ENCODE measurements at places on chromosomes 6 and 20.

DNA sequence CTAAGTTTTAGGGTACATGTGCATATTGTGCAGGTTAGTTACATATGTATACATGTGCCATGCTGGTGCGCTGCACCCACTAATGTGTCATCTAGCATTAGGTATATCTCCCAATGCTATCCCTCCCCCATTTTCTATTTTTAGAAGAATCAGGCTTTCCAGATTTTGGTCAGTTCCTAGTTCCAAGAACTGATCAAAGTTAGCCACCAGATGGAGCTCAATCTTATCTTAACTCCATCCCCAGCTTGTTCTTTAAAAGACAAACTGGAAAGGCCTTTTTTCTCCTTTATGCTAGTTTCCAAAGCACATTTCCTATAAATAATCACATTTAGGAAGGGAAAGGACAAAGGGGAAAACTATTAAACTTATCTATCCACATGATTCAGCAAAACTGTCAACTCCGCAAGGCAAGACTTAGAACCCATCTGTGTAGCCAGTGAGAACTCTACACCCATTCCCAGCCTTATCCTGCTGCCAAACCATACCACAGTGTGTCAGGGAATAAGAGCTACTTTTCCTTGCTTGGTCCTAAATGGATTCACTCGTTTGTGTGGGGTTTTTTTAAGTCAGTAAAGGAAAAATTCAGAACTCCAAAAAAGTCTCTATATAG is 22.8 kb upstream of the KHDC1 start:
- no peak for DNase-seq

- DNase-seq: no peak
These were observed 97.1 kb upstream of the PRDM1 start for GRCh38 chr6:105988812-105989577.

- DNase-seq: no peak
These were observed 45.5 kb upstream of the CCR6 start for GRCh38 chr6:167077241-167077932.

- no peak for DNase-seq
These were observed 311.5 kb downstream of the LAMA2 start for GRCh38 chr6:129194306-129194941.

GRCh38 chr20:10660661-10661060 is 13.1 kb downstream of the JAG1 start:
- DNase-seq: no peak

- DNase-seq: no peak
These were observed 92.4 kb upstream of the CD83 start for GRCh38 chr6:14025160-14025559.

DNA sequence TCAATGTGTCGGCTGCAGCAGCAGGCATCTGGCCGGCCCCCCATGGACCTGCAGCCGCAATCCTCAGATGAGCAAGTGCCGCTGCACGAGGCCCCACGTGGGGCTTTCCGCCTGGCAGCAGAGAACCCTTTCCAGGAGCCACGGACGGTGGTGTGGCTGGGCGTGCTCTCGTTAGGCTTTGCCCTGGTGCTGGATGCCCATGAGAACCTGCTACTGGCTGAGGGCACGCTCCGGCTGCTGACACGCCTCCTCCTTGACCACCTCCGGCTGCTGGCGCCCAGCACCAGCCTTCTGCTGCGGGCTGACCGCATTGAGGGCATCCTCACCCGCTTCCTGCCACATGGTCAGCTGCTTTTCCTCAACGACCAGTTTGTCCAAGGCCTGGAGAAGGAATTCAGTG is 3.5 kb downstream of the AP5S1 start:
- DNase-seq: no peak

- DNase-seq: no peak
These were observed 1008.3 kb downstream of the KIF16B start for GRCh38 chr20:15564981-15565380.

GRCh38 chr20:21510414-21511384 is 3.2 kb downstream of the NKX2-2 start:
- DNase-seq: no peak

GRCh38 chr6:15969236-15969778 is 159.6 kb upstream of the MYLIP start:
- no peak for DNase-seq

DNA sequence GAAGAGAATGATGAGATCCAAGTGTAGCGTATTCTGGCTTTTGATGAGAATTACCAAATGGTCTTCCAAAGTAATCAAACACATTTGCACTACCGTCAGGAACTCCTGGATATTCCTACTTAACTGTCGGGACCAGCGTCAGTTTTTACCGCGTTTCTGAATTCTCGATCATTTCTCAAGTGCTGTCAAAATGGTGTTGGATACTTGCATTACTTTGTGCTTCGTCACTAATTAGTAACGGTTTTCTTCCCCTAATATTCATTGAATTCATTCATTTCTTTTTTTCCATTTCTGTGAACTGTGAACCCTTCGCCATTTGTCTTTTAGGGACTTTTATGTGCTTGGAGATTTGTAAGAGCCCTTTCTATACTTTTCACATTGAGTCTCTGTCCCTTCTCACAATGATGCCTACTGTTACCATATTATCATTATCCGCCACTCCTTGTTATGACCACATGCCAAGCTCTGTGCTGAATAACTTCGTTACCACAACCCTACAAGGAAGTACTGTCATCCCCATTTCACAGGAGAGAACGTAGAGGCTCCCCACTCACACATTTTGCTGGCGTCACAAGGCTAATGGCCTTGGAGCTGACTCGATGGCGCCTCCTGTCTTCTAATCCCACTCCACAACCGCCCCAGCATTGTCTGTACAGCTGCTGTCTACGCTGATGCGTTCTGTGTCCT is 74.2 kb upstream of the QKI start:
- DNase-seq: no peak

DNA sequence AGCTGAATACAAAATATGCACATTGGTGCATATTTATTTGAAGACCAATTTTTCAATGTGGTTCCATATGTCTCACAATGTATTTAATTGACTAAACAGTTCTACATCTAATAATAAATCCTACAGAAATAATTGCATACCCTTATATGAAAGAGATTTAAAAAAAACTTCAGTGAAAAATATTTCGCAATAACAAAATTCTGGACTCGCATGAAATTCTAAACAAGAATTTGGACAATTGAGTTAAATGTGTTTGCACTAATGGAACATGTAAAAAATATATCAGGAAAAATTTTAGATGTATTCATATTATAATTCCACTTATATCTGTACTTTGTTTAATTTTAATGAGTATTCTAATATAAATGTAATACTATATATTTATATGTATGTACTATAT is 1003.1 kb downstream of the EYS start:
- no peak for DNase-seq

- DNase-seq: no peak
These were observed 253.1 kb downstream of the SLC24A3 start for GRCh38 chr20:19465536-19465935.

DNA sequence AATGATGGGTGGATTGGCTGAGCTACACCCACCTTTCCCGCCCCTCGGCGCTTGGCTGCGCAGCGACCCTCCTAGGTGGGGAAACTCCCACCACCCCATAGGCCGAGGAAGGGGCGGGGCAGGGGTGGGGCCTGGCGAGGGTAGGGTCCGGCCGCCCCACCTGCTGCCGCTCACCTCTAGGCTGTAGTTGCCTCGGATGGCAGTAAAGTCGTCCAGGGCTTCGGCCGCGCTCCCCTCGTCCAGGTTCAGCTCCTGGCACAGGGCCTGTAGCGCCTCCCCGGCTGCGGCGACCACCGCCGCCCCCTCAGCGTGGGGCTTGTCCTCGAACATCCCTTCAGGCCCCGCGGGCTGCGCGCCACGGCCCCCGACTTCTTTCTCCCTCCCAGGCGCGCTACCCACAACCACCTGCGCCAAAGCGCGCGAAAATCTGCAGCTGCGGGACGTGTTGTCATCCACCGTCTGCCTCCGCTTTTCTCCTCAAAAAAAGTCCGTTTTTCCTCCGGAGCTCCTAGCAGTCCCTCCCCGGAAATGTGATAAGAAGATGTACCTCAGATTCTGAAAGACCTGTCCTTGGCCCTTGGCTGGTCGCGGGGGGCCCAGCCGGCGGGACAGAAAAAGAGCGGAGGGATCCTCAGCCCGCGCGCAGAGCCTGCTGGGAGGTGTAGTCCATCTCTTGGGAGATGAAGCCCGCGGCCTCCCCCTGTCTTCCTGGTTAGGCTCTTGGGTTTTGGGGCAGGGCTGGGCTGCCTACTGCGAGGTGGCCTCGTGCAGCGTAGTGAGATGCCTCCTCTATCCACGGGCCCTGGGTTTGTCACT is at the start of gene RBL1:
Gene RBL1, minus strand, starts transcription at position 399 of the 816 bp plus-strand sequence. Its CDS starts 69 bp downstream, at position 330.
- peak; percentile 64 for DNase-seq

- peak; percentile 18 for DNase-seq
These were observed 194.8 kb downstream of the COL9A1 start for GRCh38 chr6:70107852-70108629.

GRCh38 chr6:111032484-111033140 is 50.8 kb downstream of the RPF2 start:
- DNase-seq: no peak

DNA sequence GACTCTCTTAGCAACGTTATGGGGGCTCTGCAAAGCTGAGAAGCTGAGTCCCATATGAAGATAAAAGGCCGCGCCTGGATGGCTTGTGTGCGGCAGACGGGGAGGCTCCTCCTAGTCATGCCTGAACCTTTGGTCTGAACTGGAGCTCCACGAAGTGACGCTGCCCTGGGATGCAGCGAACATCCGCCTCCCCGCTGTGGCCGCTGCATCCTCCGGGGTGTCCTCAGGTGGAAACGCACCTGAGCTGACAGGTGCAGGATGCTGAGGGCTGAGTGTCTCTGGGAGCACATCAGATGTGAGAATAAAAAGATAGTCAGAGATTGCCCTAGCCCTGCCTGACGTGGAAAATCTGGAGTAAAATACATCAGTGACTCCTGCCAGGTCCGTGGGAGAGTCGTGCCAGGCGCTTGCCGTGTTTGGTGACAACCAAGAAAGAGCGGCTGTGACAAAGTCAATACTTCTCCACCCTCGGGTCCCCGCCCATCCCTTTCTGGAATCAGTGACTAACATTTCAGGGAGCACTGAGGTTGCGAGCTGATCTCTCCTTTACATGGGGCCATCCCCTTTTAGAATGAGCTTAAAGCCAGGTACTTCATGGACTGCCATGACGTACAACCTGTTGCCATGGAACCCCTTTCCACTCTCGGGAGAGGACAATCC is 162.8 kb upstream of the AFDN start:
- no peak for DNase-seq

- DNase-seq: no peak
These were observed 10.6 kb downstream of the TAAR1 start for GRCh38 chr6:132648356-132648755.

- DNase-seq: no peak
These were observed 2.1 kb upstream of the PPP1R18 start for GRCh38 chr6:30688569-30688968.

- DNase-seq: no peak
These were observed 114.4 kb downstream of the SOD2 start for GRCh38 chr6:159578629-159579028.

GRCh38 chr20:3371754-3372153 is 35.7 kb downstream of the DNAAF9 start:
- no peak for DNase-seq

GRCh38 chr6:13923527-13924145 is 1.1 kb upstream of the RNF182 start:
- DNase-seq: no peak

GRCh38 chr20:44549123-44549522 is 27.3 kb upstream of the SERINC3 start:
- no peak for DNase-seq

GRCh38 chr6:50889935-50890334 is 71.3 kb downstream of the TFAP2B start:
- no peak for DNase-seq

GRCh38 chr6:158255275-158255988 is 56.8 kb upstream of the TULP4 start:
- no peak for DNase-seq

- DNase-seq: no peak
These were observed 184.2 kb upstream of the SPTLC3 start for GRCh38 chr20:12824328-12825225.

- no peak for DNase-seq
These were observed 428.8 kb upstream of the ID4 start for GRCh38 chr6:19408331-19408730.

GRCh38 chr6:82976179-82976578 is 89.5 kb downstream of the UBE3D start:
- no peak for DNase-seq

DNA sequence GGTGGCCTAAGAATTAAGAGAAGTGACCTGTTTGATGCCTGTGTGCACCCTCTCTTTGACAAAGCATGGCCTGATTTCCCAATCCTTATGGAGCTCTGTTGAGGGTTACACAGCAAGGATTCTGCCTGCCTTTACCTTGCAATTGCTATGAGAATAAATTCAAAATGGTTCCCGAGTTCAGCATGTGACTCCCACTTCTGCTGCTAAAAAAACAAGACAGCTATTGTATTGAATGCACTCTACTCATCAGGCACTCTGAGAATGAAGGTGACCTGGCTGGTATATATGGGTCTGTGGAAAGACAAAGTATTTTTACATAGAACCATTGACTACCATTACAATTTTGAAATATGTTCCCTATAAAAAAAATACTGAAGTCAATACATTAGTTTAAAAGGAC is 190.3 kb downstream of the ATXN1 start:
- no peak for DNase-seq

GRCh38 chr20:62087227-62087626 is 21.5 kb upstream of the TAF4 start:
- no peak for DNase-seq

- no peak for DNase-seq
These were observed 27.8 kb downstream of the TNFAIP3 start for GRCh38 chr6:137894779-137895385.

DNA sequence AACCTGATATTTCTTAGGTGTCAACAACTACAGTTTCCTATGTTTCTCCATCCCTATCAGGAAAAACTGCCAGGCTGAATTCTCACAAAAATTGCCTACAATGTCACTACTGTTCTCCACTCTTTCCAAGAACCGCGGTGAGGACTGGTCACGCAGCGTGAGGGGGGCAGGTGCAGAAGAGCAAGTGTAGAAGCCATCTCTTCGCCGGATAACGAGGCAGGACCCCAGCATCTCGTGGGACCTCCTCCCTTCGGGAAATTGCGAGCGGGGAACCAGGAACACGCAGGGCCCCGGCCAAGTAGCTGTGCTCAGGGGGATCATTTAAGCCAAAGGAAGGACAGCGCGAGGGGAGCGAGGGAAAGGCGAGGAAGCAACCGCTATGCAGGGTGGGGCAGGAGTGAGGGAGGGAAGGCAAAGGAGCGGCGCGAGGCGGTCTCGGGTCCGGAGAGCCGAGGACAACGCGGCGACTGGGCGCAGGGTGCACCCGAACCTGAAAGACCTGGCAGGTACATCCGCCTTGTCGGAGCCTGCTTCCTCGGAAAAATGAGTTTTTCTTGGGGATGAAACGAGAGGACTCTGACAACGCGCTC is 559 bp downstream of the APMAP start:
- DNase-seq: no peak

DNA sequence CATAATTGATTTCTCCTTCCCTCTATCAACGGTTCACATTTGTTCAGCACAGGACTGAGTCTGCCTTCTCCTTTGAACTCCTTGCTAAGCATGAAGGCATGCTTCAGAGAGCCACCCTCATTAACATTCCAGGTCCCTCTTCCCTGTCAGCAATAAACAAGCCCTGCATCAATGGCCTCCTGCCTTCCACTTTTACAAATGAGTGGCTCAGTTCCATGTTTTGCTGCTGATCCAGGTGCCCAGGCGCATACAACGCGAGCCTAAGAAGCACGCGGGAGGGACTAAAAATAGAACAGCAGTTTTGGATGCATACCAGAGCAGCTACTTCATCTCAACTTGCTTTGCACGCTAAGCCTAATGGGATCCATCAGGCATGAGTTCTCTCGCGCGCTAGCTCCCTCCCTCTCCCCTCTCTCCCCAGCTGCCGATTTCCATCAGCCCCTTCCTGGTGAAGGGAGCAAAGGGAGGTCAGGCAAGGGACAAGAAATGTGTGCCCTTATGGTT is 53.4 kb downstream of the TRAF3IP2 start:
- DNase-seq: peak; percentile 53

GRCh38 chr6:24933868-24934401 is 1.8 kb downstream of the RIPOR2 start:
- DNase-seq: no peak
